ENCODE measurements at places on chromosomes 4 and X. TPM values are rescaled to one million over a fixed set of nuclear protein-coding genes. Genes with fewer than 3 reads are reported as not detected.

DNA sequence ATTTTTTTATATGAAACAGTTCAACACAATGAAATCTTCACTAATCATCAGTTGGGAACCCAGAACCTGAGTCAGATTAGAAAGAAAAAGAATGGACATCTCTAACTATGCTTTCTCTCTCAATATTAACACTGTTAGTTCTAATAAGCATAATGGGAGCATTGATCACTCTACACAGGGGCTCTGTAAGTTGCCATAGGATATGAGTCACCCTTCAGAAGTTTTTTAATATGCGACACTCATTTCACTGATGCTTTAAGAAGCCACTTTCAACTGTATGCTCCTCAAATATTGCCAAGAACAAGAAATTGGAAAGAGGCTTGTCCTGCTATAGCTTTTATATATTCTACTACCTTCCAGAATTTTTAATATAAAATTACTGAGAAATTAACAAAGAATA is 187.0 kb downstream of the AASDH start:
- H3K4me3 ChIP-seq = no peak overlapping the region
- no peaks in the 10 kb centered on the region for H3K27me3 ChIP-seq
- no peak for DNase-seq

DNA sequence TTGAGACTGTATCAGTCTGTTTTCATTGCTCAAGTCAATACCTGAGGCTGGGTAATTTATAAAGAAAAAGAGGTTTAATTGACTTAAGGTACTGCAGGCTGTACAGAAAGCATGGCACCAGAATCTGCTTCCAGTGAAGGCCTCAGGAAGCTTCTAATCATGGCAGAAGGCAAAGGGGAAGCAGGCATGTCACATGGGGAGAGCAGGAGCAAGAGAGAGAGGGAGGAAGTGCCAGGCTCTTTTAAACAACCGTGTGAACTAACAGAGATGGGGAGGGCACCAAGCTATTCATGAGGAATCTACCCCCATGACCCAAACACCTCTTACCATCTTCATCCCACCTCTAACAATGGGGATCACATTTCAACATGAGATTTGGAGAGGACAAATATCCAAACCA is 7.2 kb upstream of the TMEM131L start:
- no peaks in the 10 kb centered on the region for H3K36me3 ChIP-seq
- no peaks in the 10 kb centered on the region for H3K27me3 ChIP-seq
- H3K4me1 ChIP-seq = peaks cover 1% of the 10 kb centered on the region
- no peak for DNase-seq

DNA sequence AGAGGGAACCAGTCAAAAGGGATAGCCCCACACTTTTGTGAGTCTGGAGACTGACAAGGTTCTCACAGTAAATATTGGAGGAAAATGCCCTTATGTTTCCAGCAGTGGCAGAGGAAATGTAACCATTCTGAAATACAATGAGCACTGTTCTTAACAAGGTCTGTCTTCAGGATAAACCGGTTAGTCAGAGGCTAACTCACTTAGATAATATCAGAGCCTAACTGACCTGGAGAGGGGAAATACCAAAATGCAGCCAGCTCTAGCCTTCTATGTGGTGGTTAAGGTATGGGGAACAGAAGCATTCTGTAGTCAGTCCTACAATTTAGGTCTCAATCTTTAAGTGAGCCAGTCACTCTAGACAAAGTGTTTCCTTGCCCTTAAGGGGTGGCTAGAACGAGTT is 70.8 kb downstream of the TBCK start:
- no peak overlapping the region for H3K4me3 ChIP-seq
- no peaks in the 10 kb centered on the region for H3K27me3 ChIP-seq
- H3K27ac ChIP-seq = no peak overlapping the region
- no peaks in the 10 kb centered on the region for H3K4me1 ChIP-seq
- no peak for DNase-seq
- peaks cover 2% of the 10 kb centered on the region for H3K36me3 ChIP-seq

DNA sequence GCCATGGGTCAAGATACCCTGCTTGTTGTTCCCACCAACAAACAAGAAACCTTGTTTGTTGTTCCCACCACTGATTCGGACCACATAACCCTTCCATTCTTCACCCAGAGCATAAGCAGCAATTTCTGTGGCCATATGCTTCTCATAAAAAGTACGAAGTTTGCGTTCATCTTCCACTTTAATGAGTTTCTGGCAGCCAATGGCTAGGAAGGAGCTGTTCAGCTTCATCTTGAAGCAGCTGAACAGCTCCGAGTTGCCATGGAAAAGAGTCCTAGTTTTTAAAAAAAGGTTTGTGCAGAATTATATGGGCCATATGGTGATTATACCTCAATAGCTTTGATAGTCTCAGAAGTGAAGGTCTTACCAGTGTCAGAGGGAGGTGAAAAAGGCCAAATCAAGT is 65.3 kb downstream of the ENOPH1 start:
- no peak overlapping the region for H3K4me3 ChIP-seq
- no peaks in the 10 kb centered on the region for H3K4me1 ChIP-seq
- no peak for DNase-seq
- no peak overlapping the region for H3K27ac ChIP-seq
- no peaks in the 10 kb centered on the region for H3K36me3 ChIP-seq

SHROOM3 gene
- 59.6 TPM for total RNA-seq

PIM2 gene
- total RNA-seq = 5.7 TPM

DNA sequence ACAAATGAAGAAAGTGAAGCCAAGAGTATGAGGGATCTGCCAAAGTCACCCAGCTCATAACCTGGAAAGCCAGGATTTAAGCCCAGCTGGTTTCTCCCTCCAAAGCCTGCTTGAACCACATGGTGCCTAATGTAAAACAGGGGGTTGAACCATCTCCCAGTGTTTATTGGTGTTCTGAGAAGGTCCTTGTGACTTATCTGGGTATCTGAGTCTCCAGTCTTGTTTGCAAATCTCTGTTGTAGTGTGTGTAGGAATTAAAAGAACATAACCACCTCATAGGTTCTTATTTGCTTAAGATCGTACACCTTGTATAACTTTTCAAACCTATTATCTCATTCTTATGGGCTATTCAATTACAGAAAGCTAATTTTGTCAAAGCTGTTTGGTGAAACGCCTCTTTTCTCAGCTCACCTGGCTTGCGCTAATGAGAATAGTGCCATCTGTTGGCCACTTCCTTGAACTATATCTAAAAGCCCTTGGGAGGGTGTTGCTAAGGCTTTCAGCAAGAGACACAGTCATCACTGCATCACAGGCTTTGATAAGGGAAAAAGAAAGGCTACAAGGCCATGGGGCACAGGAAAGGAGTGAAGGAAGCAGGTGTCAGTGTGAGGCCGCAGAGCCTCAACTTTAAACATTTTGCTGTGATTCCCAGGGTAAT is 34.0 kb downstream of the ETDB start:
- peak; percentile 6 for DNase-seq
- H3K4me1 ChIP-seq = no peaks in the 10 kb centered on the region
- H3K36me3 ChIP-seq = no peaks in the 10 kb centered on the region

DNA sequence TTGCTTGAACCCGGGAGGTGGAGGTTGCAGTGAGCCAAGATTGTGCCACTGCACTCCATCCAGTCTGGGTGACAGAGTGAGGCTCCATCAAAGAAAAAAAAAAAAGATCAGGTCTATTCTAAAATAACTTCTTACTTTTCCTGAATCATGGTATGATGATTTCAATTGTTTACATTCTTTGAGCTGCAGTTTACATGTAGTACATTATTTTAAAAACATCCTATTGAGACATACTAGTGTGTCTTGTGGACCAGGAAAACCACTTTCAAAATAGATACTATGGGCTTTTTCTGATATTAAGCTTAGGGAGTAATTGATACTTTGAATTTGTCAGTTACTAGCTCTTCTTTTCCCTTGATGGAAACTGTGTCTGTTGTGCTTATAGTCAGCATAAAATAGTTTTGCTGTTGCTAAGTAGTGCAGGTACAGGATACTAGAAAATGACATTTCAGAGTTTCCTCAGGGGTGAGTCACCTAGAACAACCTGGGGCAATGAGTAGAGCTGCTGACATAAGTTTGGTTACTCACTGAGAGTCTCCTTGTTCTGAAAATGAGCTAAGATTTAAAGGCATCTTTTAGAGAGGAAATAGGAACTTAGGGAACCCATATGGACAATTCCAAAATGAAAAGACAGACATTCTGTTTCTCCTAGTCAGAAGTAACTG is 53.2 kb upstream of the C4orf54 start:
- H3K36me3 ChIP-seq = no peaks in the 10 kb centered on the region
- H3K27me3 ChIP-seq = no peaks in the 10 kb centered on the region
- H3K27ac ChIP-seq = no peak overlapping the region
- H3K4me3 ChIP-seq = no peak overlapping the region
- no peak for DNase-seq
- no peaks in the 10 kb centered on the region for H3K4me1 ChIP-seq

DNA sequence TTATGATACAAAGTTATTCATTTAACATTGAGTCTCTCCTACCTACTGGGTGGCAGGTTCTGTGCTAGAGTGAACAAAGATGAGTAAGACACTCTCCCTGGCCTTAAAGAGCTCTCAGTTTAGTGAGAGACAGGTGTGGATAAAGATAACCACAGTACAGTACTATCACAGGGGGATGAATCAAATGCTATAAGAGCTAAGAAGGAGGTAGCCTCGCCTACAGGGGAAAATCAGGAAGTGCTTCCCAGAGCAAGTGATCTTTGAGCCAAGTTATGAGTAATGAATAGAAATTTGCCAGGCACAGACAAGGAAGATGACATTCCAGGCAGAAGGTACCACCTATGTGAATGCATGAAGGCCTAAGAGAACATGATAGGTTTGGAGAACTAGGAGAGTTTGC is 3.4 kb upstream of the IGBP1 start:
- peaks cover 8% of the 10 kb centered on the region for H3K27me3 ChIP-seq
- no peak for DNase-seq
- peaks cover 4% of the 10 kb centered on the region for H3K4me1 ChIP-seq
- H3K36me3 ChIP-seq = no peaks in the 10 kb centered on the region
- H3K4me3 ChIP-seq = no peak overlapping the region

- DNase-seq = no peak
- H3K4me3 ChIP-seq = no peak overlapping the region
- H3K27me3 ChIP-seq = no peaks in the 10 kb centered on the region
- H3K27ac ChIP-seq = no peak overlapping the region
- H3K4me1 ChIP-seq = no peaks in the 10 kb centered on the region
- no peaks in the 10 kb centered on the region for H3K36me3 ChIP-seq
Observed at GRCh38 chrX:133726211-133726630, 259.2 kb downstream of the GPC3 start.

GRCh38 chrX:150844016-150844415 is 54.5 kb downstream of the CD99L2 start:
- H3K27me3 ChIP-seq = no peaks in the 10 kb centered on the region
- no peak overlapping the region for H3K27ac ChIP-seq
- no peaks in the 10 kb centered on the region for H3K36me3 ChIP-seq
- DNase-seq = no peak
- H3K4me1 ChIP-seq = no peaks in the 10 kb centered on the region

GRCh38 chr4:82823062-82823461 is 24.5 kb upstream of the SCD5 start:
- no peaks in the 10 kb centered on the region for H3K27me3 ChIP-seq
- H3K27ac ChIP-seq = no peak overlapping the region
- no peak overlapping the region for H3K4me3 ChIP-seq
- peaks cover 84% of the 10 kb centered on the region for H3K36me3 ChIP-seq

PARM1 gene
- total RNA-seq = 487 TPM

MBNL3 gene
- total RNA-seq = 11.7 TPM

TECRL gene
- total RNA-seq = not detected

DNA sequence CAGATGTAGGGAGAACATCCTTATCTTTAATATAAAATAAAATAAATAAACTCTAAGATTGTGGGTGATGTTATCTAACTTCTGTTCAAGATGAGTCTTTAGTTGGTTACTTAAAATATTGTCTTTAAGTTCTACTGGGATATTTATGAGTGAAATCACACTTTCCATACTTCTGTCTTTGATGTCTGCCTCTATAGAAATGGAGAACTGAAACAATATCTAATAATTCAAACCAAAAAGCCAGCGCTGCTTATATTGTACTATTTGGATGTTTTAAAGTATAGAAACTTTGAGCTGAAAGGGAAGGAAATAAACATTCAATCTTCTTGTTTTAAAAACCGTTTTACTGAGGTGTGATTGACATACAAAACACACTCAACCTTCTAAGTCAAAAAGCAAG is 44.8 kb upstream of the RPS6KA3 start:
- H3K36me3 ChIP-seq = no peaks in the 10 kb centered on the region
- H3K4me3 ChIP-seq = no peak overlapping the region
- no peaks in the 10 kb centered on the region for H3K27me3 ChIP-seq
- no peaks in the 10 kb centered on the region for H3K4me1 ChIP-seq
- no peak for DNase-seq

LUZP4 gene
- not detected for total RNA-seq

DNA sequence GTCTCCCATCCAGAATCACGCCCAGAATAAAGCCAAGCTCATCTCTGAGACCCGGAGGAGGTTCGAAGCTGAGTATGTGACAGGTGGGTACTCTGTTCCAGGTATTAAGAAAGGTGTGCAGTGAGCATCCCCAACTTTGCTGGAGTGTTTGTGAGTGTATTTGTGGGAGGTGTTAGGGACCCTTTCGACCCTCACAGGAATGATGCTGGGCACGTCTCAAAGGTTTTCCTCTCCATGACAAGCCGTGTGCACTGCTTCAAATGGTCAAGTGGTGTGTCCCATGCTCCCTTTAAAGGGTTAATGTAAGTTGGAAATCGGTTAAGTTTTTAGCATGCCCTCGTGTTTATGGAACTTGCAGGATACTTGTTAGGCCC is 442 bp downstream of the MOSPD2 start:
- peak overlapping the region; percentile 51 for H3K4me3 ChIP-seq
- no peaks in the 10 kb centered on the region for H3K4me1 ChIP-seq
- DNase-seq = no peak
- no peaks in the 10 kb centered on the region for H3K27me3 ChIP-seq

PTCHD1 gene
- total RNA-seq = 0.27 TPM

GRCh38 chrX:16155581-16156096 is 11.6 kb upstream of the MAGEB17 start:
- H3K4me3 ChIP-seq = no peak overlapping the region
- H3K27ac ChIP-seq = no peak overlapping the region
- DNase-seq = no peak

- H3K4me3 ChIP-seq = no peak overlapping the region
- no peak overlapping the region for H3K27ac ChIP-seq
- no peaks in the 10 kb centered on the region for H3K27me3 ChIP-seq
- H3K4me1 ChIP-seq = no peaks in the 10 kb centered on the region
Observed at GRCh38 chrX:71990518-71990917, 79.9 kb downstream of the NHSL2 start.

BST1 gene
- 4.1 TPM for total RNA-seq

DNA sequence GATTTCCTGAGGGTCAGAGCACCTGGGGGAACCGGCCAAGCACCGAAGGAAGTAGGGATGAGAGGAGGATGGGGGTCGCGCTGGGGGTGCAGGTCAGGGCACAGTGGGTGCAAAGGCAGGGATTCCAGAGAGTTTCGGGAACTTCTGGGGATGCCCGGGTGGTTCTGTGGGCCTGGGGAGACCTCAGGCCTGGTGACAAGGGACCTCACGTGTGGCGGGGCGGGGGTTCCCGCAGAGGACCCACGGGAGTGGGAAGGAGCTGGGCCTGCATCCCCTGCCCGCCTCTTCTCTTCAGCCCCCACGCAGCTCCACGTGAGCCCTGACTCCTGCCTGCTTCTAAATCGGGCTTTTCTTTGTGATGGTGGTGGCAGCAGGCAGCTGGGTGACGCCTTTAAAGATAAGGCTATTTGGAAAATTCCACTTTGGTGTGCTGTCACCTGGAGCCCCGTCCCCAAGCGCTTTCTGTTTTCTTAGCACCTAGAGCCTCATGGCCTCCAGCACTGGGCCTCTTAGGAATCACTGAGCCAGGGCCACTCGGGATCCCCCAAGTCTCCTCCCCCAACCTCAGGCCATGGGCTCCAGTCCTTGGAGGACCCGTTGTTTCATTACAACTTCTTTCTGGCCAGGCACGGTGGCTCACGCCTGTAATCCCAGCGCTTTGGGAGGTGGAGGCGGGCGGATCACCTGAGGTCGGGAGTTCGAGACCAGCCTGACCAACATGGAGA is 7.1 kb upstream of the TBC1D14 start:
- no peaks in the 10 kb centered on the region for H3K36me3 ChIP-seq
- DNase-seq = peak; percentile 88
- H3K4me1 ChIP-seq = peaks cover 19% of the 10 kb centered on the region
- H3K27ac ChIP-seq = peak overlapping the region; percentile 88

Measured in thyroid gland (tissue), 4 donors.